ENCODE measurements at places on chromosomes 3 and 15.
A peak's percentile ranks its signal among the peaks of the same experiment; 100 is the strongest.

GRCh38 chr3:129605922-129606635 lies 397 bp downstream of the PLXND1 start:
- DNase-seq: peak; percentile 56
- H3K27me3 ChIP-seq: no peaks in the 10 kb centered on the region
- H3K36me3 ChIP-seq: no peaks in the 10 kb centered on the region
- peak overlapping the region; percentile 62 for H3K4me3 ChIP-seq

DNA sequence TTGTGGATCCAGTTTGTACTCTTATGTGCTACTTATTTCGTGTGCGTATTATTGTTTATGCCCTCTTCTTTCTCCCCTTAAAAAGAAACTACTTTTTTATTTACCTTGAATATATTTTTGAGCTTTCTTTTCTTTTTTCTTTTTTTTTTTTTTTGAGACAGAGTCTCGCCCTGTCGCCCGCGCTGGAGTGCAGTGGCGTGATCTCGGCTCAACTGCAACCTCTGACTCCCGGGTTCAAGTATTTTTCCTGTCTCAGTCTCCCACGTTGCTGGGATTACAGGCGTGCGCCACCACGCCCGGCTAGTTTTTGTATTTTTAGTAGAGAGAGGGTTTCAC lies 1.5 kb downstream of the SLC25A38 start:
- no peaks in the 10 kb centered on the region for H3K4me1 ChIP-seq
- H3K27me3 ChIP-seq: no peaks in the 10 kb centered on the region
- H3K27ac ChIP-seq: peak overlapping the region; percentile 92
- DNase-seq: no peak

DNA sequence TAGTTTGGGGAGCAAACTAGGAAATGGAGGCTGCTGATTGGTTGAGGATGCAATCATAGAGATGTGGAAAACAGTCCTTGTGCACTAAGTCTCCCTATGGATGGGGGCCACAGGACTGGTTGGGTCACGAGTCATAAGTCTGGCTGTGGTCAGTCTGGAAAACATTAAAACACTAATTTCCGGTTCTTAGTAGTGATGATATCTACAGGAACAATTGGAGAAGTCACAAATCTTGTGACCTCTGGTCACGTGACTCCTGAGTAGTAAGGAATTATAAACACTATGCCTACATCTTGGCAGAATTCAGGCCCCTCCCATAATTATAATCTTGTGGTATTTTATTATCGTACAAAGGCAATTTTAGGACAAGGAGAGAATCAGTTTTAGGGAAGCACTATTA lies 317.3 kb upstream of the ARPP21 start:
- H3K36me3 ChIP-seq: no peaks in the 10 kb centered on the region
- DNase-seq: no peak

GRCh38 chr3:138245026-138245425 lies 57.9 kb downstream of the ARMC8 start:
- no peaks in the 10 kb centered on the region for H3K27me3 ChIP-seq
- H3K36me3 ChIP-seq: peaks cover 11% of the 10 kb centered on the region

GRCh38 chr15:92322566-92323355 lies 70.9 kb upstream of the ST8SIA2 start:
- DNase-seq: no peak
- no peaks in the 10 kb centered on the region for H3K27me3 ChIP-seq
- no peaks in the 10 kb centered on the region for H3K36me3 ChIP-seq
- no peak overlapping the region for H3K27ac ChIP-seq
- no peak overlapping the region for H3K4me3 ChIP-seq

DNA sequence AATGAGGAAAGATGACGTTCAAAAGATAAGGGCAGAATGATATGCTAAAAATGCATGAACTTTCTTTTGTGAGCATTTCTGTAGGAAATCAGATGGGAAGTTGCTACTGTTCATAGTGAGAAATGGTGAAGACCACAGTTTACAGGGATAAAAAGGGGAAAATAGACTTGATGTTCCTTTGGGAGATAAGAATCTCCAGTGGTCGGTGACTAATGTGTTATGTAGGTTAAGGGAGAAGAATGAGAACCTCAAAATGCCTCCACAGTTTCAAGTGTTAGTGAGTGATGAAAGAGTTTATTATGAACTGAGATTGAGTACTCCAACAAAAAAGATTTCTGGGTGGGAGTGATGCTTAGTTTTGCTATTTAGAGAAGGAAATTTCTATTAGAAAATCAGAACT lies 247.2 kb downstream of the LSAMP start:
- no peak for DNase-seq
- no peak overlapping the region for H3K27ac ChIP-seq
- H3K4me3 ChIP-seq: no peak overlapping the region
- H3K36me3 ChIP-seq: no peaks in the 10 kb centered on the region
- H3K4me1 ChIP-seq: no peaks in the 10 kb centered on the region
- H3K27me3 ChIP-seq: no peaks in the 10 kb centered on the region

GRCh38 chr15:52295421-52296001 lies at the start of gene MYO5C:
MYO5C (minus strand) TSS chr15:52295804; CDS start chr15:52295636, 168 bp downstream.
- peaks cover 10% of the 10 kb centered on the region for H3K4me1 ChIP-seq
- no peaks in the 10 kb centered on the region for H3K27me3 ChIP-seq
- H3K4me3 ChIP-seq: peak within 1 kb of the TSS; percentile 54
- DNase-seq: peak; percentile 90
- peak within 1 kb of the TSS; percentile 61 for H3K27ac ChIP-seq

DNA sequence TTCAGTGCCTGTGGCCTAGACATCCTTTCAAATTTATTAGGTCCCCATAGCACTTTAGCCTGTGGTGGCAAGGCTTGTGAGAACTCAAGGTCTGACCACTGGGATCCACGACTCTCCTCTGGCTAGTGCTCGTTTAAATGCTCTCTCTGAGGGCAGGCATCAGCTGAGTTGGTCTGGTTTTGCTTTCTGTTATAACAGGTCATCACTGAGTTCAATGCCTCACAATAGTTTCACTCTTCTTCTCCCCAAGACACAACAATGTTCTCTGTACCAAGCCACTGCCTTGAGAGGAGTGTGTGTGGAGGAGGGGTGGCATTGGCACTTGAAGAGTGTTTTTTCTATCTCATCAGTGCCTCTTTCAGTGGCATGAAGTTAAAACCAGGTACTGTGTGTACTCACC lies 7.6 kb downstream of the OR5K4 start:
- no peaks in the 10 kb centered on the region for H3K27me3 ChIP-seq
- H3K4me1 ChIP-seq: no peaks in the 10 kb centered on the region
- H3K27ac ChIP-seq: no peak overlapping the region
- DNase-seq: no peak

GRCh38 chr3:23987356-23987755 lies 42.3 kb downstream of the NR1D2 start:
- DNase-seq: no peak
- no peaks in the 10 kb centered on the region for H3K27me3 ChIP-seq
- H3K36me3 ChIP-seq: no peaks in the 10 kb centered on the region
- no peak overlapping the region for H3K27ac ChIP-seq
- no peak overlapping the region for H3K4me3 ChIP-seq

DNA sequence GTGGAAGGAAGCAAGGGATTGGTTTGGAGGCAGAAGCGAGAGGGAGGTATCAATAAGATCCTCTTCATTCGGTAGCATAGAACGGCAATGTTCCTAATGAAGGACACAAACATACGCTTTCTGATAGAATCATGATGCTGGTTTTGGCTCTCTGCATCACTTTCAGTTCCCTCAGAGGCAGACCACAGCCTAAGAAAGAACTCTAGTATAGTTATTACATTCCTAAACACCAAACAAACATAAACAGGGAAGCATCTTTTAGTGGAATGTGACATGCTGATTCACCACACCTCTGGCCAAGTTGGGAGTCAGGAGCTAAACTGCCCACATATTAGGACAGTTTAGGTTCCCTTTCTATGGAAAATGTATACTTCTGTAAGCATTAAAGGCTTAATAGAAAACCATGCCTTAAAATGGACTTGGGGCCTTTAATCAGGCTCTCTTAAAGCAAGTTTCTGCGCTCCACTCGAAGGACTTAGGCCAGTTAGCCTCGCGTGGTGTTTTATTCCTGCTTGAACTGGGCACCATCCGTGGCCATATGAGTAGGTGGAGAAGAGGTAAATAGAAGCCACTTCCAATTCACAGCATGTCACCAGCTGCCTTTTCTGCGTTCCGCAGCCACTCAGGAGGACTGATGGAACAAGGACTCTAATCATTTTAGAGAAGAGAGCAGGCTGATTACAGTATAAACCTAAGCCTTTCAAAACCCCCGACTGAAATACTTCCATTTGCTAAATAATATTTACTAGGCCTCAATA lies 53.7 kb downstream of the CD47 start:
- no peak overlapping the region for H3K27ac ChIP-seq
- no peaks in the 10 kb centered on the region for H3K36me3 ChIP-seq
- no peaks in the 10 kb centered on the region for H3K4me1 ChIP-seq
- H3K4me3 ChIP-seq: no peak overlapping the region
- DNase-seq: no peak

GRCh38 chr15:65083262-65083701 lies 6.7 kb downstream of the KBTBD13 start:
- no peak overlapping the region for H3K27ac ChIP-seq
- H3K4me1 ChIP-seq: peaks cover 10% of the 10 kb centered on the region
- H3K36me3 ChIP-seq: no peaks in the 10 kb centered on the region
- DNase-seq: peak; percentile 92

- H3K36me3 ChIP-seq: peaks cover 32% of the 10 kb centered on the region
- H3K27ac ChIP-seq: no peak overlapping the region
- H3K27me3 ChIP-seq: no peaks in the 10 kb centered on the region
- DNase-seq: no peak
- no peaks in the 10 kb centered on the region for H3K4me1 ChIP-seq
Measured at GRCh38 chr15:59208613-59209249, 2.1 kb downstream of the LDHAL6B start.

DNA sequence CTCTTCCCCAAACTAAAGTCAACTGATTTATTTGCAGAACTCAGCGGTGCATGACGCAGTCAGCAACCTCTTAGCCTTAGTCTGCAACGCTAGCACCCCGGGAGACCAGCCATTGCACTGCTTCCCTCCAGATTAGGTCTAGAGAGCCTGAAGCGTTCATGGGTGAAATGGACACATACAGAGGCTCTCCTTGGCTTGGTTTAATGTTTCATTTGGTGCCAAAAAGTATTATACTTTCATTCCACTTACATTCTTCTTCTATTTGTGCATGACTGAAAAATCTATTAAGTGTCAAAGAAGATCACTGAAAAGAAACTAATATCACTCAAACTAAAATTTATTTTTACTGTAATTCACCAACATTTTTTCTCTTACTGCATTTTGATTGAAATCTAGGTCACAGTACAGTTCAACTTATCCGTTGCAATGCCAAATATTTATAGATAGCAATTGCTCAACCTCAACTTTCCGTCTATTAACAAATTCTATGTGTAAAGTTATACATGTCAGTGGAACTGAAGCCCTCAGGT lies 116.2 kb downstream of the ROBO1 start:
- no peak for DNase-seq
- H3K36me3 ChIP-seq: no peaks in the 10 kb centered on the region
- H3K27me3 ChIP-seq: no peaks in the 10 kb centered on the region

DNA sequence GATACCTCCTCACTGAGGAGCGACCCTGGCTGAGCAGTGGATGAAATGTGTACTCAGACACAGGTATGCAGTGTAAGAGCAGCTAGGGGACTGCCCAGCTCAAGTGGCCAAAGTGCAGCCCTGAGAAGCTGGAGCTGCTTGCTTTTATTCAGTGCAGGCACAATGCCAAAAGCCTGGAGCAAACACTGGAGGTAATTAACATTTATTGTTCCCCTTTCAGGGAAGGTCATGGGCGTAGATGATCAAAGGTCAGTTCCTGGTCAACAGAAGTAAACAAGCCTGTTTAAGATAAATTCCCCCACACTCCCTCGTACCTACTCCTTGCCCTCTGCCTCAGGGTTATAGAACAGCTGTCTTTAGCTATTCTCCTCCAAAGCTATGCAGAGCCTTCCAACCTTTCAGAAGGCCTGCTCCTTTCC lies 17.5 kb downstream of the PLA2G4F start:
- peak; percentile 51 for DNase-seq
- no peaks in the 10 kb centered on the region for H3K27me3 ChIP-seq
- no peaks in the 10 kb centered on the region for H3K36me3 ChIP-seq
- no peak overlapping the region for H3K27ac ChIP-seq

DNA sequence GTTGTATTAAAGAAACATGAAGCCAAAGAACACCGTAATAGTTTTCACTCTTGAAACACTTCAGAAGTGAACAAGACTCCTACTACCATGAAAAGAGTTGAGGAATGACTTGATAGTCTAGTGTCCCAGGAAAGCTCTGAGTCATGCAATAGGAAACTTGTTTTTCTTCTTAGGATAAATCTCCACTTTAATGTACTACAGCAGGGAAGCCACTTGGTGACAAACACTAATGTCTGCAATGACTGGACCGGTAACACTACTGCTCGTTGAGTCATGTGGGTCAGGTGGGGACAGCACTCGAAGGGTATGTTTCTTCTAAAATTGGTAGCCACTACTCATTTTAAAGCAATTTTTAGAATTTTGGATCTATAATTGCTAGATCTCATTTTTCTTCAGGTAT lies 291.7 kb upstream of the CNTN3 start:
- no peaks in the 10 kb centered on the region for H3K36me3 ChIP-seq
- no peak overlapping the region for H3K4me3 ChIP-seq
- H3K27ac ChIP-seq: no peak overlapping the region
- H3K27me3 ChIP-seq: no peaks in the 10 kb centered on the region

DNA sequence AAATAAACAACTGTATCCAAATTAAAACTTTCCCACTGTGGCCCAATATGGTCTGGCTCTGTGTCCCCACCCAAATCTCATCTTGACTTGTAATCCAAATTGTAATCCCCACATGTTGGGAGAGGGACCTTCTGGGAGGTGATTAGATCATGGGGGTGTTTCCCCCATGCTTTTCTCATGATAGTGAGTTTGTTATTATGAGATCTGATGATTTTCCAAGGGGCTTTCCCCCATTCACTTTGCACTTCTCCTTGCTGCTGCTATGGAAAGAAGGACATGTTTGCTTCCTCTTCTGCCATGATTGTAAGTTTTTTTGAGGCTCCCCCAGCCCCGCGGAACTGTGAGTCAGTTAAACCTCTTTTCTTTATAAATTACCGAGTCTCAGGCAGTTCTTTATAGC lies 55.0 kb downstream of the MINDY4B start:
- H3K36me3 ChIP-seq: no peaks in the 10 kb centered on the region
- H3K27me3 ChIP-seq: no peaks in the 10 kb centered on the region
- no peak overlapping the region for H3K27ac ChIP-seq
- H3K4me1 ChIP-seq: no peaks in the 10 kb centered on the region
- H3K4me3 ChIP-seq: no peak overlapping the region

GRCh38 chr3:73228437-73228836 lies 167.0 kb downstream of the EBLN2 start:
- H3K27ac ChIP-seq: no peak overlapping the region
- H3K4me3 ChIP-seq: no peak overlapping the region
- H3K27me3 ChIP-seq: no peaks in the 10 kb centered on the region
- H3K4me1 ChIP-seq: no peaks in the 10 kb centered on the region

GRCh38 chr3:141306922-141307321 lies 61.4 kb upstream of the ZBTB38 start:
- no peak for DNase-seq
- no peak overlapping the region for H3K4me3 ChIP-seq
- no peak overlapping the region for H3K27ac ChIP-seq

DNA sequence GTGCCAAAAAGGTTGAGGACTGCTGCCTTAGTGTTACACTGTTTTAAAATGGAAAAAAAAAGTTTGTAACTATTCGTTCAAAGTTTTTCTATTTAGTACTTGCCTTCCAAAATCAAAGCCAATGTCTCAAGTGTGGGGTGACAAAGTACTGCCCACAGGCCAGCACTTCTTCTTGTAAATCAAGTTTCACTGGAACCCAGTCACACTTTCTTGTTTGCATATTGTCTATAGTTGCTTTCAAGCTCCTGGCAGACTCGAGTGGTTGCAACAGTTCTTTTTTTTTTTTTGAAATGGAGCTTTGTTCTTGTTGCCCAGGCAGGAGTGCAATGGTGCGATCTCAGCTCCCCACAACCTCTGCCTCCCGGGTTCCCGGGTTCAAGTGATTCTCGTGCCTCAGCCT lies 75.3 kb upstream of the RPL35A start:
- no peak for DNase-seq
- no peaks in the 10 kb centered on the region for H3K27me3 ChIP-seq
- H3K4me1 ChIP-seq: no peaks in the 10 kb centered on the region
- H3K27ac ChIP-seq: no peak overlapping the region
- no peak overlapping the region for H3K4me3 ChIP-seq
- peaks cover 20% of the 10 kb centered on the region for H3K36me3 ChIP-seq

All from kidney (tissue), 22 donors.